ENCODE measurements at places on chromosomes 6 and 20. TPM values are rescaled to one million over a fixed set of nuclear protein-coding genes. Genes with fewer than 3 reads are reported as not detected.

FIG4 gene
- total RNA-seq = 19.9 TPM

PSMF1 gene
- 65.4 TPM for total RNA-seq

MAPK13 gene
- 2.1 TPM for total RNA-seq

SPATS1 gene
- not detected for total RNA-seq

HRH3 gene
- not detected for total RNA-seq

TRDN gene
- not detected for total RNA-seq

PRL gene
- total RNA-seq = 0.33 TPM

CLVS2 gene
- total RNA-seq = under 0.01 TPM

PRSS16 gene
- total RNA-seq = not detected

RNF114 gene
- 85.2 TPM for total RNA-seq

TP53TG5 gene
- total RNA-seq = 0.17 TPM

Data from esophagus muscularis mucosa (tissue), 4 donors.